ENCODE measurements at places on chromosomes 11 and 22. TPM values are rescaled to one million over a fixed set of nuclear protein-coding genes. Genes with fewer than 3 reads are reported as not detected.

OR5B21 gene
- not detected for total RNA-seq

RAG2 gene
- not detected for total RNA-seq

SCUBE2 gene
- total RNA-seq: not detected

GGT5 gene
- not detected for total RNA-seq

GAS2 gene
- total RNA-seq: 2.8 TPM

TCIRG1 gene
- 125 TPM for total RNA-seq

OR52I1 gene
- 0.15 TPM for total RNA-seq

OR10A2 gene
- not detected for total RNA-seq

MUC6 gene
- total RNA-seq: 0.07 TPM

PPM1F gene
- 20.6 TPM for total RNA-seq

MCAT gene
- total RNA-seq: 35.5 TPM

CLCF1 gene
- 15.9 TPM for total RNA-seq

SLC22A12 gene
- total RNA-seq: not detected

NXPE2 gene
- total RNA-seq: not detected

PTGDR2 gene
- total RNA-seq: not detected

CLDN5 gene
- not detected for total RNA-seq

TTC36 gene
- 0.41 TPM for total RNA-seq

FAM227A gene
- total RNA-seq: 8.8 TPM

C22orf31 gene
- total RNA-seq: not detected

OR10D3 gene
- not detected for total RNA-seq

MYRF gene
- total RNA-seq: 15.3 TPM

CDCA5 gene
- 97.8 TPM for total RNA-seq

SLC7A4 gene
- total RNA-seq: not detected

LRRC75B gene
- 2.2 TPM for total RNA-seq

ANO1 gene
- total RNA-seq: 107 TPM

SOX10 gene
- total RNA-seq: not detected

PPME1 gene
- total RNA-seq: 86.8 TPM

ANKK1 gene
- total RNA-seq: not detected

SHISA8 gene
- 2.3 TPM for total RNA-seq

CASP5 gene
- not detected for total RNA-seq

CDON gene
- total RNA-seq: 11.2 TPM

MICALL1 gene
- 126 TPM for total RNA-seq

SCGB1A1 gene
- not detected for total RNA-seq

ENTHD1 gene
- not detected for total RNA-seq

VWCE gene
- total RNA-seq: 1.4 TPM

SYT9 gene
- total RNA-seq: not detected

OMP gene
- 1.4 TPM for total RNA-seq

HORMAD2 gene
- total RNA-seq: not detected

KCNJ5 gene
- 0.11 TPM for total RNA-seq

ACR gene
- not detected for total RNA-seq

All from PC-9 (cell line).